Sigmoid colon (tissue), 7 donors: ENCODE measurements at places on chromosomes 6 and 20. TPM values are rescaled to one million over a fixed set of nuclear protein-coding genes. Genes with fewer than 3 reads are reported as not detected.
A peak's percentile ranks its signal among the peaks of the same experiment; 100 is the strongest.

GRCh38 chr6:29727637-29728036 is 4.4 kb downstream of the HLA-F start:
- DNase-seq = no peak
- no peaks in the 10 kb centered on the region for H3K27me3 ChIP-seq
- H3K4me1 ChIP-seq = peaks cover 20% of the 10 kb centered on the region
- no peak overlapping the region for H3K27ac ChIP-seq
- H3K4me3 ChIP-seq = no peak overlapping the region

DNA sequence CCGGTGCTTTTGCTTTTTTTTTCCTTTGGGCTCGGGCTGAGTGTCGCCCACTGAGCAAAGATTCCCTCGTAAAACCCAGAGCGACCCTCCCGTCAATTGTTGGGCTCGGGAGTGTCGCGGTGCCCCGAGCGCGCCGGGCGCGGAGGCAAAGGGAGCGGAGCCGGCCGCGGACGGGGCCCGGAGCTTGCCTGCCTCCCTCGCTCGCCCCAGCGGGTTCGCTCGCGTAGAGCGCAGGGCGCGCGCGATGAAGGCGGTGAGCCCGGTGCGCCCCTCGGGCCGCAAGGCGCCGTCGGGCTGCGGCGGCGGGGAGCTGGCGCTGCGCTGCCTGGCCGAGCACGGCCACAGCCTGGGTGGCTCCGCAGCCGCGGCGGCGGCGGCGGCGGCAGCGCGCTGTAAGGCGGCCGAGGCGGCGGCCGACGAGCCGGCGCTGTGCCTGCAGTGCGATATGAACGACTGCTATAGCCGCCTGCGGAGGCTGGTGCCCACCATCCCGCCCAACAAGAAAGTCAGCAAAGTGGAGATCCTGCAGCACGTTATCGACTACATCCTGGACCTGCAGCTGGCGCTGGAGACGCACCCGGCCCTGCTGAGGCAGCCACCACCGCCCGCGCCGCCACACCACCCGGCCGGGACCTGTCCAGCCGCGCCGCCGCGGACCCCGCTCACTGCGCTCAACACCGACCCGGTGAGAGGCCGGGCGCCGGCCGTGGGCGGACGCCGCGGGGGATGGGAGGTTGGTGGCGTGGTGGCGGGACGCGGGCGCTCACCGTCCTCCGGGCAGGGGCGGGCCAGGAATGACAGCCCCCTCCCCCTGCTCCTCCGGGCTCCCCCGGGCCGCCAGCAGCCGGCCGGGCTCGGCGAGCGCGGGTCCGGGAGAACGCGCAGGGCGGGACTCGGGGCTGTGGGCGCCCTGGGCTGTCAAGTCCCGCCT is 606 bp downstream of the ID4 start:
- H3K27me3 ChIP-seq = no peaks in the 10 kb centered on the region
- no peaks in the 10 kb centered on the region for H3K36me3 ChIP-seq
- H3K4me1 ChIP-seq = no peaks in the 10 kb centered on the region
- peak overlapping the region; percentile 74 for H3K4me3 ChIP-seq
- H3K27ac ChIP-seq = peak overlapping the region; percentile 95

Gene MATN4
- total RNA-seq = not detected

DNA sequence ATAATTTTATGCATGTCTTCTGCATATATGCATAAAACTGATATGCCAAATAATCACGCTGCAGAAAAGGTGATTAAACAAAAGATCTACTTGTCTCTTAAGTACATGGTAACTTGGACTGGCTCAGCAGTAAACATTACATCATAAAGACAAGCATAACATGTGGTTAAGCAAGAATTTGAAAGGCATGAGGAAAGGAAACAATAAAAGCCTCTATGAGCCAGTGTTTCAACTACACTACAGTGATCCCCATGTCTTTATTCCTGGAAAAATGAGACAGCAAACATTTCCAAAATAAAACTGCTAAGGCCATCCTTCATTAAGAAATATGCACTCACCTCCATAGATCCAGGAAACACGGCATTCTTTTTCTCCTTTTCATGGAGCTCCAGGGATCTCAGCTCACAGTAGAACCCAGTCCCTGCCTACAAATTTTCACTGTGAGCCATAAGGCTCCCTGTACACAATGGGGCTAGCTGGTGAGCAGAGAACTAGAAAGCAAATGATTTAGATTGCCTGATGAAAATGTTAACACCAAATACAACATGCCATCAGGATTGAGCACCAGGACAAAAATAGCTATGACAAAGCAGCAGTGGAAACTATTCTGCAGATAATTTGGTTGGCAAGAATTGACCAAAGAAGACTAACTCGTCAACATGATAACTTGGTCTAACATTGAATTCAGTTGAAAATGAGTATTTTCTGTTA is 156.1 kb downstream of the COL21A1 start:
- H3K27me3 ChIP-seq = no peaks in the 10 kb centered on the region
- H3K27ac ChIP-seq = no peak overlapping the region
- no peak for DNase-seq
- H3K4me3 ChIP-seq = no peak overlapping the region

Gene SLC17A1
- not detected for total RNA-seq

Gene TBC1D32
- total RNA-seq = 3.6 TPM

DNA sequence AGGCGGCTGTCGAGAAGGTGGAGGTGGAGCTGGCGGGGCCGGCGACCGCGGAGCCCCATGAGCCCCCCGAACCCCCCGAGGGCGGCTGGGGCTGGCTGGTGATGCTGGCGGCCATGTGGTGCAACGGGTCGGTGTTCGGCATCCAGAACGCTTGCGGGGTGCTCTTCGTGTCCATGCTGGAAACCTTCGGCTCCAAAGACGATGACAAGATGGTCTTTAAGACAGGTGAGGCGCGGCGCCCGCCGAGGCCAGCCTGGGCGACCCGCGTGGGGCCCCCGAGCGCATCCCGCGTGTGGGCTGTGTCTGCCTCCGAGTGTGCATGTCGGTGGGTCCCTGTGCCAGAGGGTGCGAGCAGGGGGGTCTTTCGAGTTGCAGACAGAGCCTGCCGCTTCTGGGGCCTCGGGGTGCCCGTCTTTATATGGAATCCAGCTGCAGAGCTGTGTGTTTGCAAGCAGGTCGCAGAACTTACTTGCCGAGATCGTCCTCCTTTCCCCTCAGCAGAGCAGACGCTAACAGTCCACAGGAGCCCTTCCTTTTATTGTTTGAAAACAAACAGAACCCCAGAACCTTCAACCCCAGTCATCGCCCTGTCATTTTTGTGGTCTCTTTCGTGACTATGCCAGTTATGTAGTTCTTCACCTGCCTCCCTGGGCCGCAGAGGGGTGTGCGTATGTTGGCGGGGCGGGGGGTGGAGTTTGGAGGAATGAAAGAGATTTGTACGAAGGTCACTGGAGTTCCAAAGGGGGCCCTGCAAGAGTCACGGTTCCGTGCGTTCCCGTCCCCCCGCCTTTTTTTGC is 766 bp downstream of the SLC16A10 start:
- DNase-seq = no peak
- peak overlapping the region; percentile 30 for H3K4me3 ChIP-seq
- no peaks in the 10 kb centered on the region for H3K36me3 ChIP-seq
- H3K4me1 ChIP-seq = peaks cover 18% of the 10 kb centered on the region
- peaks cover 5% of the 10 kb centered on the region for H3K27me3 ChIP-seq

- no peak overlapping the region for H3K4me3 ChIP-seq
- no peak for DNase-seq
- no peak overlapping the region for H3K27ac ChIP-seq
- H3K4me1 ChIP-seq = no peaks in the 10 kb centered on the region
- no peaks in the 10 kb centered on the region for H3K27me3 ChIP-seq
- H3K36me3 ChIP-seq = no peaks in the 10 kb centered on the region
These were observed 39.2 kb upstream of the RIN2 start for GRCh38 chr20:19718880-19719279.

- H3K27ac ChIP-seq = no peak overlapping the region
- no peaks in the 10 kb centered on the region for H3K36me3 ChIP-seq
- DNase-seq = no peak
- H3K27me3 ChIP-seq = no peaks in the 10 kb centered on the region
These were observed 35.6 kb downstream of the RIOK1 start for GRCh38 chr6:7424967-7425807.

- no peak overlapping the region for H3K4me3 ChIP-seq
- H3K27me3 ChIP-seq = no peaks in the 10 kb centered on the region
- no peaks in the 10 kb centered on the region for H3K4me1 ChIP-seq
These were observed 662.8 kb downstream of the TBC1D32 start for GRCh38 chr6:120671519-120671918.

GRCh38 chr6:114762145-114762544 is 419.3 kb upstream of the HS3ST5 start:
- DNase-seq = no peak
- H3K4me1 ChIP-seq = no peaks in the 10 kb centered on the region
- H3K27me3 ChIP-seq = no peaks in the 10 kb centered on the region
- H3K27ac ChIP-seq = no peak overlapping the region

Gene BPIFB1
- not detected for total RNA-seq

- no peak overlapping the region for H3K27ac ChIP-seq
- H3K4me1 ChIP-seq = no peaks in the 10 kb centered on the region
- no peak for DNase-seq
- H3K27me3 ChIP-seq = no peaks in the 10 kb centered on the region
These were observed 127.2 kb upstream of the TAB2 start for GRCh38 chr6:149190224-149190831.

DNA sequence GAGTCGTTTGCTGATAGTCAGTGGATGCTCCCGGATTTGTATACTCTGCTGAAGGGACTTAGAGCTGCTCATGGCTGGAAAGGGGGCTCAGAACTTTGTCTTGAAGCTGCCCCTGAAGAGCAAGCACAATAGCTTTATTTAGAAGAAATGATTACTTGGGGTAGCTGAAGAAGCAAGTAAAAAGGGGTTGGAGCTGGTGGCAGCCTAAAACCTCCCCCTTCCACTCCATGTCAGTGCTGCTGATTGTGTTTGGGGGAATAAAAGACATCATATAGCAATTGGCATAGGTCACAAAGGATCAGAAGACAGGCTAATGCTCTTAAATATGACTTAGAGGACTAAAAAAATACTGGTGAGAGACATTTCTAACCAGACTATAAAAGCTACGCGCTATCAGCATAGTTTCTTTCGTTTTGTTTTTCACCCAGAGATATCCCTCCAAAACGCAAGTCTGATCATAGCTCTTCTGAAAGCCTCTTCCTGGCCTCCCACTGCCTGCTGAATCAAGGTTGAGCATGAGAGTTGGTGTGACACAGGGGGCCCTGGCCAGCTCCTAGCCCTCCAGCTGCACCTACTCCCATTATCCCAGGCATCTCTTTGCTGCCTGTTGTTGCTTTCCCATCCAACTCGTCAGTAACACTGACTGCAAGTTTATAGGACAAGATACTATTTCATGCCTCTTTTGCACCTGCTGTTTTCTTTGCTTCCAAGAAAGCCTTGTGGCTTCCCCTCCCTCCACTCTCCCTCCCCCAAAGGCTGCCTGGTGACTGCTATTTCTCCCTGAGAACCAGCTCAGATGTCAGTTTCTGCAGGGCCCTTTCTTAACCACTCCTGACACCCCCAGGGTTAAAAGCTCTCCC is 33.9 kb upstream of the SGK1 start:
- no peak overlapping the region for H3K27ac ChIP-seq
- H3K4me1 ChIP-seq = no peaks in the 10 kb centered on the region
- DNase-seq = no peak
- H3K27me3 ChIP-seq = no peaks in the 10 kb centered on the region

DNA sequence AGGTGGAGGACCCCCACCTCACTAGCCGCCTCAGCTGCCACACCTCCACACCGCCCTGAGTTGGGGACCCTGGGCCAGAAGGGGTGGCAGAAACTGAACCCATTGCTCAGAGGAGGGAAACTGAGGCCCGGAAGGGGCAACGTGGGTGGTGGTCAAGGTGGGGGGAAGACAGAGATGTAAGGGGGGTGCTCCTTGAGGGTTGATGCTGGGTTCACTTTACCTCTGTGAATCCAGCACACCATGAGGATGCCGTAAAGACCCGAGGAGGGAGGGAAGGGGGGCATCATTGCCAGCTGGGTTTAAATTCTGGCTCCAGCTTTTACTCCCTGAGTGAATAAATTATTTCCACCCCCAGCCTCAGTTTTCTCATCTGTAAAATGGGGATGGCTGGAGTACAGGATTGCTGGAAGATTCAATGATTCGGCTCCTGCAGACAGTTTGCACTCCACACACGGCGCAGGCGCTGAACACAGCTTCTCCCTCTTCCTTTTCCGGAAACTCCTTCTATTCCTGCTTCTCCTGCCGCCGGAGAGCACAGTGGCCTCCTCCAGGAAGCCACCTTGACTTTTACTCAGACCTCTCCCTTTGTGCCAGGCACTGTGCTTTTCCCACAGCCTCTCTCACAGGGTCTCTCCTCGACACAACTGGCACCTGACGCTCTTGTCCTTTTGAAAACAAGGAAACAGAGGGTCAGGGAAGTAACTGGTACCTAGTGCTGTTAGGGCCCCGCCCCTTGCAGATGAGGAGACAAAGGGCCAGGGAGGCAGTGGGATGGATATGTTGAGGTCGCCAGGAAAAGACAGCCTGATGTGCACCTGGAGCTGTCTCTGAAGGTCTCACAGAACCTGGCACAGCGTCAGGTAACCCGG is 59.4 kb downstream of the UBE2V1 start:
- DNase-seq = no peak
- no peak overlapping the region for H3K27ac ChIP-seq

Gene SLC35B3
- 12.8 TPM for total RNA-seq

Gene CENPW
- total RNA-seq = 3.2 TPM

- H3K27ac ChIP-seq = no peak overlapping the region
- no peaks in the 10 kb centered on the region for H3K27me3 ChIP-seq
- no peaks in the 10 kb centered on the region for H3K4me1 ChIP-seq
- no peak overlapping the region for H3K4me3 ChIP-seq
- no peak for DNase-seq
These were observed 422.9 kb upstream of the PLCB4 start for GRCh38 chr20:8646033-8646441.

- DNase-seq = peak; percentile 82
- no peak overlapping the region for H3K4me3 ChIP-seq
- no peaks in the 10 kb centered on the region for H3K27me3 ChIP-seq
These were observed 814.8 kb downstream of the MAFB start for GRCh38 chr20:39874049-39874893.

GRCh38 chr20:37976887-37977286 is 56.4 kb downstream of the TTI1 start:
- H3K27ac ChIP-seq = no peak overlapping the region
- no peaks in the 10 kb centered on the region for H3K27me3 ChIP-seq
- H3K4me3 ChIP-seq = no peak overlapping the region
- DNase-seq = no peak
- H3K36me3 ChIP-seq = no peaks in the 10 kb centered on the region

DNA sequence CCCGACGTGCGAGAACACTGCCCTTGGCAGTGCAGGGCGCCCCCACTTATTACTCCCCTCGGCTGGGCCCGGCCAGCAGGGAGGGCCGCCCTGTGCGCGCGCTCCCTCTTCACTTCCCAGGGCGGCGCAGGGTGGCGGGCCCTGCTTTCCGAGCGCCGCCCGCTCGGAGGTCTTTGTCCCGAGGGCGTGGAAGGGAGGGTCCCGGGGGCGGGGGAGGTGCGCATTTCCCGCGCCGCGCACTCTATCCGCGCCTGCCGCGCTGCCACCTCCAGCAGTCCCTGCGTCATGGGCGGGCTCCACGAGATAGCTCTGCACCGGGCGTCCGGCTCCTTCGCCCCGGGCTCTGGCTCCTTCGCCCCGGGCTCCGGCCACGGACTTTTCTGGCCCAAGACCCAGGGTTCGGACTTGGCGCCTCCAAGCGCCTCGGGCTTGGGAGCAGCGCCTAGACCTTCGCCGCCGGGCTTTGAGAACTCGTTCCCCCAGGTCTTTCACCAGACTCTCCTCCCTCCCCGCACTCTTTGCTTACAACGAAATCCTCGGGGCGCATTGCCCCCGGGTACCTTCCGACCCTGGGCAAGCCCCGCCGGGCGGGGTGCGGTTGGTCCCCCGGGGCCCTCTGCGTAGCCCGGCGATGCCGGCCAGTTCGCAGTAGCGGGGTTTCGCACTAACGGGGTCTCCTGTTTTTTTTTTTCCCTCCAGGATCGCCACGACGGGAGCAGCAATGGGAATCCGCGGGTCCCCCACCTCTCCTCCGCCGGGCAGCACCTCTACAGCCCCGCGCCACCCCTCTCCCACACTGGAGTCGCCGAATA is 1.6 kb downstream of the TFAP2C start:
- peaks cover 34% of the 10 kb centered on the region for H3K27me3 ChIP-seq
- peak overlapping the region; percentile 83 for H3K27ac ChIP-seq
- peaks cover 58% of the 10 kb centered on the region for H3K4me1 ChIP-seq
- no peaks in the 10 kb centered on the region for H3K36me3 ChIP-seq
